ENCODE measurements at places on chromosomes 5 and 9.

GRCh38 chr5:42952578-42952974, 87.5 kb downstream of the ANXA2R start:
- DNase-seq = peak; percentile 37

GRCh38 chr9:15722888-15723287, 170.0 kb downstream of the CCDC171 start:
- peak; percentile 32 for DNase-seq

DNA sequence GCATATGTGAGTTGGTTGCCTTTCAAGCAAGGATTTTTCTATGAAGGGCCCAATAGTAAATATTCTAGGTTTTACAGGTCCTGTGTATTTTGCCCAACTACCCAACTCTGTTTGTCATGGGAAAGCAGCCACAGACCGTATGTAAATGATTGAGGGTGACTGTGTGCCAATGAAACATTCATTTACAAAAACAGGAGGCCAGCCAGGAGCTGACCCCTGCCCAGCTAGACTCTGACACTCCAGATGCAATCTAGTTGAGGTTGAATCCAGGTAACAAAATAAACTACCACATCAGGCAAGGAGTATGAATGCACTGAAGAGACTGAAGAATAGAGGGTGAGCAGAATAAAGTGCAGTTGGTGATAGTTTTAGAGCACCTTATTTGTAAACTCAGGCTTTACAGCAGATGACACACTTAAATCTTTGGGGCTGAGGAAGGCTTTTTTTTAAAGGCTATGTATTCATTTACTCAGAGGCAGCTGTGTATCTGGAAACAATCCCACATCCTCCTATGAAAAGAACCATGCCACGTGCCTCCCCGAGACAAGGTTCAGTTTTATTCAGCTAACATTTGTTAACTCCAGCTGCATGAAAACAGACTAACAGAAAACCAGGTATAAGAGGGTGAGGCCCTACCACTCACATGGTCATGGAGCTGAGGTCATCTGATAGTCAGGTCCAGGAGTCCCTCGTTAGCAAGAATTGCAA, 60.7 kb downstream of the SLC1A1 start:
- no peak for DNase-seq

GRCh38 chr5:15493501-15493900, 6.5 kb upstream of the FBXL7 start:
- no peak for DNase-seq

- no peak for DNase-seq
These were observed 26.1 kb downstream of the PAEP start for GRCh38 chr9:135587658-135588057.

DNA sequence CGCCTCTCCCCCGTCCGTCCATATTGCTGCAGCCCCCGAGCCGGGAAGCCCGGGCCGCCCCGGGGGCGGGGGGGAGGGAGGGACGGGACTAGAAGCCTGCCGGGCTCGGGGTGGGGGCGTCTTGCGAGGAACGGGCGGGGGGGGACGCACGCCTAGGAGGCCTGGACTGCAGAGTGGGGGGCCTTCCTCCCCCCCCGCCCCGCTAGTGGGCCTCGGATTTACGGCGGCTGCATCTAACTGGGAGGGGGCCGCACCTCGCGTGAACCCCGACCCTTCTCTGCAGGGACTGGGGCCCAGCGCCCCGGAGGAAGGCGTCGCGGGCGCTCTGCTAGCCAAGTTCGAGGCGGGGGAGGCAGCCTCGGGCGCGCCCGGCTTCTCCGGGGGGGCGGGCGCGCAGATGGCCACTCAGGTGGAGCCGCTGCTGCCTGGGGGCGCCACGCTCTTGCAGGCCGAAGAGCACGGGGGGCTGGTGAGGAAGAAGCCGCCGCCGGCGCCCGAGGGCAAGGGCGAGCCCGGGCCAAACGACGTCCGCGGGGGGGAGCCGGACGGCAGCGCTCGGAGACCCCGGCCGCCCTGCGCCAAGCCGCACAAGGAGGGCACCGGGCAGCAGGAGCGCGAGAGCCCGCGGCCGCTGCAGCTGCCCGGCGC, at the start of gene LARP1:
LARP1 (plus strand) TSS at position 17 of the 648 bp plus-strand sequence; CDS start at position 398, 381 bp downstream.
- DNase-seq = no peak

DNA sequence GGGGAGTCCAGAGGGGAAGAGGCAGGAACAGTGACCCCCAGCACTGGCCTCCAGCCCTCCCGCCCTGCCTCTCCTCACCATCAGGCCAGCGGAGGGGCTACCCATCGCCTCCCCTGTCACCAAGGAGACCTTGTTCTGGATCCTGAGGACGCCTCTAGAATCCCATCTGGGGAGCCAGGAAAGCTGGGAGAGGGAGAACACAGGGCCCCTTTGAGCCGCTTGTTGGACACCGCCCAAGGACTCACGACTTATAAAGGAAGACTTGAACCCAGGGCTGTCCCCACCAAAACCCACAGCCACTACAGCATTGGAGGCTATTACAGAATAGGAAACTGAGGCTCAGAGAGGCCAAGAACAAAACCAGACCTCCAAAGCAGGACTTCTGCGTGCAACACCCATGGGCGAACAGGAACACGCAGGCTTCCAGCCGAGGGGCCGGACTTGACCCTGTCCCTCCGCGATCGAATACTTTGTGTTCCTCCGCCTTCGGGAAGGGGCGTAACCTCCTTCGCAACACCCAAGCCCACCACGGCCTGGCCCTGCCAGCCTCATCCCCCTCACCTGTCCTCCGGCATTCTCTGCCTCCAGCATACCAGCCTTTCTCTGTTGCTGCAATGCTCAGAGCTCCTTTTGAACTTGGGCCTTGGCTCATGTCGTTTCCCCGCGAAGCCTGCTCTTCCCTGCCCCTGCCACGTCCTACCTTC, 54.2 kb downstream of the C9orf50 start:
- DNase-seq = no peak

DNA sequence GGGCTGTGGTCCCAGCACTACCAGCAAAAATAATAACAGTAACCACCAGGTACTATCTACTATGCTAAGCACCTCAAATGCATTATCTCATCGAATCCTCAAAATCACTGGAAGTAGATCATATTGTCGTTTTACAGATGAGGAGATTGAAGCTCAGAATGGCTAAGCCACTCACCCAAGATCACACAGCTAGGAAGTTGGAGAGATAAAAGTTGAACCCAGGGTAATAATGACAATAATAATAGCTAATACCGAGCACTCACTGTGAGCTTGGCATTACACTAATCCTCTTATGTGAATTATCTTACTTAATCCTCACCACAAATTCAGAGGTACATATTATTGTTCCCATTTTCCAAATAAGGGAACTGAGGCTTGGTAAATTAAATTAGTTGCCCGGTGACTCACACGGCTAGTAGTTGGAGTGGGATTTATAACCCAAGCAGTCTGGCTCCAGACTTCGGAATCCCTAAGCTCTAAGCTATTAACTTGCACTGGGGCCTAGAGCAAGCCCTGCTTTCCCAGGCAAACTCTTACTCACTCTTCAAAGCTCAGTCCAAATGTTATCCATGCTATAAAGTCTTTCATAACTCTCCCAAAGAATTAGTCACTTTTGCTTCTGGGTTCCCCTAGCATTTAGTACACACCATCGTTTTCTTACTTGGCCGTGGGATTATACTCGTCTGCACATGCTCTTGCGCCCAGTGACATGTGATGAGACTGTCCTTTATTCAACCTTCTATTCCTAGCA, 3.8 kb downstream of the ARSI start:
- DNase-seq = peak; percentile 95

DNA sequence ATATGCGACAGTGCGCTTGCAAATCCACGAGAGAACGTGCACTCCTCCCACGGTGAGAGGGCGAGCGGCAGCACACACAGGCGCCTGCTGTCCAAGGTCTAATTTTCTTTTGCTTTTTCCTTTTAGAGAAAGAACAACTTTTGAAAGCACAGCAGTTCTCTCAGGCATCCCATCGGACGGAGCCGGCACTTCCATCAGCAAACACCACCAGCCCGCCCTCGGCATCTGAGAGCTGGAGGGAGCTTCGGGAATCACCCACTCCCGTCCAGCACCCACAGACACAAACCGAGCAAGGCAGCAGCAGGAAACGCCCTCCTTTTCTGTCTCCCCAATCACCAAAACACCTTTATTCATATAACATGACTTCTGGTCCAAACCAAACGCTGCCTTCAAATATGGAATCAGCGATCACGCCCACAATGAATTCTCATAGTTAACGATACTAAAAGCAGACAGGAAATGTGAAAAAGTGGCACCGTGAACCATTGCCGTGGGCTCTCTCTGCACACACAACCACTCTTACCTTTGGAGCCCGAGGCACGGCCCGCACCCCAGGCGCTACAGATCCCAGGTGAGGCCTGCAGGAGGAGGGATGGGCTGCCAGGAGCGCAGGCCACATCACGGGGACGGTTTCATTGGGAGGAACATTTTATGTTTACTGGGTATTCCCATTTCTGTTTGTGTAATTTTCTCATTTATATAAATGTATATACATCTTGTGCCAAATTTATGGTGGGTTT, 14.2 kb downstream of the LPCAT1 start:
- no peak for DNase-seq

DNA sequence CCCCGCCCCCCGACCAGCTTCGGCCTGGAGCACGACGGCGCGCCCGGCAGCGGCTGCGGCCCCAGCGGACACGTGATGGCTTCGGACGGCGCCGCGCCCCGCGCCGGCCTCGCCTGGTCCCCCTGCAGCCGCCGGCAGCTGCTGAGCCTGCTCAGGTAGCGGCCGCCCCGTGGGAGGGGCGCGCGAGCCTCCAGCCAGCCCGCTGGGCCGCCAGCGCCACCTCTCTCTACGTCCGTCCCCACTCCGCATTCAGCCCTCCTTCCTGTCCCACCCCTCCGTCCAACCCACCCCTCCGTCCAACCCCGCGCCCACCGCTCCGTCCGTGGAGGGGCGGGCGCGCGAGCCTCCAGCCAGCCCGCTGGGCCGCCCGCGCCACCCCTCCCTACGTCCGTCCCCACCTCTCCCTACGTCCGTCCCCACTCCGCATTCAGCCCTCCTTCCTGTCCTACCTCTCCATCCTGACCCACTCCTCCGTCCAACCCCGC, 6.5 kb downstream of the ADAMTS13 start:
- no peak for DNase-seq

- no peak for DNase-seq
These were observed 374.0 kb downstream of the ZNF608 start for GRCh38 chr5:124372457-124372856.

- no peak for DNase-seq
These were observed 197.1 kb upstream of the HMHB1 start for GRCh38 chr5:143614831-143615230.

DNA sequence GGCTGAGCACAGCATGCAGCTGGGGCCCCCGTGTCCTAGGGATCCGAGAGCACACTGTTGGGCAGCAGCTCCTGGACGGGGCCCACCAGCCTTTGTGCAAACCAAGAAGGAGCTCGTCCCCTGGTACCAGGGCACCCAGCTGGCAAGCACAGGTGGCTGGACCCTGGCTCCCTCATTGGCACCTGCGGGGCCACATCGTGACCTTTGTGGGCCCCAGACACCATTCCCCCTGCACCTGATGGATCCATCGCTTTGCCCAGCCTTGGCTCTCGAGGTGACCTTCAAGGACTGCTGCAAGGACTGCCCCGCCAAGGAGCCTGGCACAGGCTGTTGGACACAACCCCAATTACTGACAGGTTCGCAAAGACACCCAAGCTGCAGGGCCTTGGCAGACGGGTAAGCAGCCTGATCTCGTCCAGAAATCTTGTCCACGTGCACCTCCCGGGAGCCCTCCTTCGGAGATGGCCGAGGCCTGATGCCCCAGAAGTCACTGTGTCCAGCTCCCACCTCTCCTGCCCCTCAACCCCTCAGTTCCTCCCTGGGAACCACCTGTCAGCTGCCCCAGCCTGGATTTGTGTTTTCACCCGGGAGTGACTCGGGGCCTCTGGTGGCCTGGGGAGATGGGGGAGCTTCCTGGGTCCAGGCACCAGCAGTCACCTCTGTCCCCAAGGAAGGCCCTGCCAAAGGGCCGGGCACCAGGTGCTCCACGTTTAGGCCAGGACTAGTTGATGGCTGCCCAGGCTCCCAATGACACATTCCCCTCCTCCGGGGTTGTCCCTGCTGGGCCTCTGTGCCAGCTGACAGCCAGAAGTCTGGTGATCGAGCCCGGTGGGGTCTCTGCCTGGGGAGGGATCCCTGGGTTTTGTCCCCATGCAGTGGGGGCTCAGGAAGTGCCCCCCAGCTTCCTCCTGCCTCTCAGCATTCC, 137.1 kb upstream of the PPP1R26 start:
- DNase-seq = no peak

DNA sequence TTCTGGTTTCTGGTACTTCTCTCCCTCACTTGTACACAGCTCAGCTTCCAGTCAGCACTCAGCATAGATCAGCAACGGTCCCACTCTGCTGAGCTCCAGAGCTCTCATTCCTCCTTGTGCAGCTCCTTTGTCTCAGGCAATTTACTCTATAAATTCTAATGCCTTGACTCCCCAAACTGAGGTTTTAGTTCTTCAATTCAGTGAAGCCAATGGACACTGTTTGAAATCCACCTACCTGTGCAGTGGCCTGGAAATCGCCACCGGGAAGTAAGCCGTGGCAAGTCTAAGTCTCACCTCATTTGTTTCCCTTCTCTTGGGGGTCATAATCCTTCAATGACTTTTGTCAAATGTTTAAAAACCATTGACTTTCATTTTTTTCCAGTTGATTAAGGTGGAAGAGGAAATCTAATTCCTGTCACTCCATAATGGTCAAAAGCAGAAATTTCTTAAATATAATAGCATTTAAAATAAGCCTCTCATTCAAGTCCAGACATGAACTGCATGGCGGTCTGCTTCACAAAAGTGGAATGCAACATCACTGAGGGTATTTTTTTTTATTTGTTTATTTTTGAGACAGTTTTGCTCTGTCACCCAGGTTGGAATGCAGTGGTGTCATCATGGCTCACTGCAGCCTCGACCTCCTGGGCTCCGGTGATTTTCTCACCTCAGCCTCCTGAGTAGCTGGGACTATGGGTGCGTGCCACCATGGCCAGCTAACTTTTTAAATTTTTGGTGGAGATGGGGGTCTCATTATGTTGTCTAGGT, 79.6 kb downstream of the C7 start:
- peak; percentile 57 for DNase-seq

- DNase-seq = no peak
These were observed 4.2 kb downstream of the SKP2 start for GRCh38 chr5:36156121-36156601.

DNA sequence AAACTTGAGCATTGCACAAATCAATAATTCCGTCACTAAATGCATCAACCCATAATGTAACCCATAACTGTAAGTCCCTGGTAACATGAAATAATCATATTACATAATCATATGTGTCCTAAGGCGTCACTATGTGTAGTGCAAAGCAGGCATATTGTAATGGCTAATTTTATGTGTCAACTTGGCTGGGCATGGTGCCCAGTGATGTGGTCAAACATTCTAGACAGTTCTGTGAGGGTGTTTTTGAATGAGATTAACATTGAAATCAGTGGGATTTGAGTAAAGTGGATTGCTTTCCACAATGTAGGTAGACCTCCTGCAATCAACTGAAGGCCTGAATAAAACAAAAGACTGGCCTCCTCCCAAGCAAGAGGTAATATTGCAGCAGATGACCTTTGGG, 794.4 kb upstream of the ACO1 start:
- peak; percentile 48 for DNase-seq

GRCh38 chr9:131366761-131367401, 27.0 kb upstream of the PRRC2B start:
- peak; percentile 76 for DNase-seq

GRCh38 chr5:138169124-138169523, 9.3 kb downstream of the BRD8 start:
- DNase-seq = no peak

GRCh38 chr5:173534664-173535063, 81.8 kb downstream of the BOD1 start:
- DNase-seq = peak; percentile 11

- no peak for DNase-seq
These were observed 4.0 kb downstream of the CMBL start for GRCh38 chr5:10303699-10304170.

- DNase-seq = peak; percentile 56
These were observed 825.9 kb upstream of the GRAMD2B start for GRCh38 chr5:125597338-125597737.

- no peak for DNase-seq
These were observed 11.2 kb upstream of the MRNIP start for GRCh38 chr5:179869641-179870402.
